ENCODE measurements at places on chromosomes 2 and 18. TPM values are rescaled to one million over a fixed set of nuclear protein-coding genes. Genes with fewer than 3 reads are reported as not detected.

The ITGB6 gene
- total RNA-seq: under 0.01 TPM

GRCh38 chr2:121187982-121188411, 97.0 kb downstream of the TFCP2L1 start:
- DNase-seq: no peak
- no peaks in the 10 kb centered on the region for H3K4me1 ChIP-seq
- no peak overlapping the region for H3K4me3 ChIP-seq
- no peaks in the 10 kb centered on the region for H3K36me3 ChIP-seq
- H3K27me3 ChIP-seq: peaks cover 7% of the 10 kb centered on the region

- DNase-seq: peak; percentile 1
- peaks cover 28% of the 10 kb centered on the region for H3K27me3 ChIP-seq
- no peaks in the 10 kb centered on the region for H3K4me1 ChIP-seq
- H3K4me3 ChIP-seq: no peak overlapping the region
Observed at GRCh38 chr2:138777996-138778395, 2.2 kb downstream of the NXPH2 start.

- H3K27ac ChIP-seq: no peak overlapping the region
- H3K27me3 ChIP-seq: no peaks in the 10 kb centered on the region
- no peaks in the 10 kb centered on the region for H3K36me3 ChIP-seq
- no peak for DNase-seq
Observed at GRCh38 chr2:108182489-108182888, 57.3 kb upstream of the SULT1C3 start.

GRCh38 chr2:173898178-173898668, 67.0 kb downstream of the SP3 start:
- DNase-seq: no peak
- no peaks in the 10 kb centered on the region for H3K36me3 ChIP-seq
- no peak overlapping the region for H3K27ac ChIP-seq
- no peaks in the 10 kb centered on the region for H3K27me3 ChIP-seq
- H3K4me1 ChIP-seq: no peaks in the 10 kb centered on the region
- H3K4me3 ChIP-seq: no peak overlapping the region

Data from IMR-90 (cell line).